Cardiac septum (tissue), 1 donor: ENCODE measurements at places on chromosomes 16 and 17. TPM values are rescaled to one million over a fixed set of nuclear protein-coding genes. Genes with fewer than 3 reads are reported as not detected.

GRCh38 chr17:67555855-67556254 is 161.9 kb upstream of the NOL11 start:
- DNase-seq, result no peak

DNA sequence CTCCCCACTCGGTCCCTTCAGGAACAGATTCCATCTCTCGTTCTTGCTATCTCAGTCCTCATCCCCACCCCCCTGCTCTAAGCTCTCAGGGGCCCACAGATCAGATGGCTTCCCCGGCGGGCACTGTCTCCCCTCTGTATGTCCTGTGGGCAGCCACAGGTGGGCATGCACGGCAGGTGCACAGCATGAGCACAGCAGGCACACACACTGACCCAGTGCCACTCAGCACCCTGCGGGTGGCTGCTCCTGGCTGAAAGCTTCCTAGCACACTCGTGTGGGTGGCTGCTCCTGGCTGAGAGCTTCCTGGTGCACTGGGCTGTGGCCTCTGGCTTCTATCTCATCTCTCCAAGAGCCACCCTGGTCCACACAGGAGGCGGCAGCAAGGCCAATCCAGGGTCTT is 44.5 kb upstream of the SMIM36 start:
- no peak for DNase-seq

- no peak for DNase-seq
Observed at GRCh38 chr17:49197346-49197998, 12.9 kb downstream of the GNGT2 start.

The GCGR gene
- total RNA-seq, result not detected

GRCh38 chr16:66525396-66526180 is 24.3 kb downstream of the TK2 start:
- no peak for DNase-seq

DNA sequence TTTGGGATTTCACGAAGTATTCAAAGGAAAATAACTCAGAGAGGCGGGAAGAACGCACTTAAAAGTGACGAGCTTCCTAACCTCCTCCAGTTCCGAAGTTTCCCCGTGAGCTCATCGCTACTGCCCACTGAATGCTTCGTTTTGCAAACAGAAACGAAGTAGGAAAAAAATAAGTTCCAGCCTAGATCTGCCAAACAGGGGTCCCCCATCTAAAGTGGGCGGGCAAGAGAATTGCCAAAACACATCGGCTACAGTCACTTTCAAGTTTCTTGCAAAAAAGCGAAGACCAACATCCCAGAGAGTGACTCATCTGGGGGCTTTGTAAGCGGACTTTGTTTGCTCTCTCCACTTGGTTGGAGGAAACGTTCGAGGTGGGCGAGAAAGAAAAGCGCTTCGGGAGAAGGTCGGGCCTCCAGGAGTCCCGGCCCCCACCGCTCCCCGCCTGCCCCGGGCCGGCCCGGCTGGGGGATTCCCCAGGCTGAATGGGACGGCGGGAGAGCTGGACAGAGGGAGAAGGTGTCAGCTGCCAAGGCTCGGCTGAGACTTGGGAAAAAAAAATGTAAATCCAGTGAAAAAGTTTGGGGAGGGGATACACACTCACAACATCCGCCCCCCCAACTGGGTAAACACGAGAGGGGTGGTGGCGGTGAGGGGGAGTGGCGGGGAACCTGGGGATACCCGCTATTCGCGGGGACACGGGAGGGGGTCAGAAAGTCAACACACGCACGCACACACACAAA is 1.0 kb downstream of the VEZF1 start:
- DNase-seq, result no peak

The ST6GALNAC2 gene
- 6.2 TPM for total RNA-seq

GRCh38 chr17:4176808-4177472 is 33.9 kb downstream of the CYB5D2 start:
- no peak for DNase-seq

The SRCIN1 gene
- total RNA-seq, result 6.2 TPM

GRCh38 chr17:60926466-60927183 is 249.0 kb downstream of the BCAS3 start:
- no peak for DNase-seq

DNA sequence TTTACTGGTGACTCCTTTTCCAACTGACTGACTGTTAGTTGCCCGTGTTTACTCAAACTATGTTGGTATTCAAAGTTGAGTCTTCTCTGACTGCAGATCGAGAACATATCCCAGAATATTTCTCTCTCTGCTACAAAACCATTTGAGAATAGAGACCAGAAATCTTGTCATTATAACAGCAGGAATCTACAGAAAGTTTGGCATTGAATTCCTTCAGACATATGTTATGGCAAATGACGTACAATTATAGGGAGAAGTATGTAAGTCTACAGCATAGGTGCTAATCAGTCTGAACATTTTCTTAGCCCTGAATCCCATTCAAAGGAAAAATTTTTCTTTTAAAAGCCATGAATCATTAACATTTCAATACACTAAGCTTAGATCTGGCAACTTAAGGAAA is 239.8 kb upstream of the SOX9 start:
- DNase-seq, result no peak

- no peak for DNase-seq
Observed at GRCh38 chr16:67235816-67236562, 9.1 kb downstream of the TMEM208 start.

The IL17C gene
- not detected for total RNA-seq
